Stimulated activated CD4-positive, alpha-beta T cell treated with anti-CD3 and anti-CD28 coated beads, Interleukin-4, amount 100 ng/mL, for 4 hours (primary cell): ENCODE measurements at places on chromosomes 11 and 22.

GRCh38 chr22:27107824-27108223 lies 450.4 kb downstream of the MIAT start:
- DNase-seq: no peak

- peak; percentile 70 for DNase-seq
These were observed 1.2 kb downstream of the PHLDB1 start for GRCh38 chr11:118608360-118609227.

DNA sequence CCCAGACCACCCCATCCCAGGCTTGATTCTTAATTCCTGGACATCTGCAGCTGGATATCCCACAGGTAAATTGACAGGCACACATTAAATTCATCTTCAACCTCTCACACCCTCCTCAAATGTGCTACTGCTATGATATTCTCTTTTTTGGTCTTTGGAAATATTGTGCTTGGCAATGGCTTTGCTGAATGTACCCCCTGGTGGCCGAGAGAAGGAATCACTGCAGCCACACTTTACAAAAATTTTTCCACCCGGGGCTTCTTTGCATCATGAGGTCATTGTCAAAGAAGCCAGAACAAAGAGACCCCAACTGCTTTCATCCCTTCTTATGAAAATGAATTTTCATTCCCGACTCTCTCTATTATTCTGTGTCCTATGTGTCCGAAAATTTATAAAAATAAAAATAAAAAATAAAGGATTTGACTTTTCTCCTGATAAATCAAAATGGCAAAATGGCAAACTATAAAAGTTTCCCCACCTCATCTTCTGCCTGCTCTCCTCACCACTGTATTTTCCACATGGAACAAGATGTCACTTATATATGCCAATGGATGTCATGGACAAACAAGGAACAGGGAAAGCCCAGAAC lies 15.0 kb upstream of the CYB5R2 start:
- no peak for DNase-seq

- DNase-seq: no peak
These were observed 10.9 kb downstream of the TUG1 start for GRCh38 chr22:30979932-30980331.

- DNase-seq: no peak
These were observed 76.0 kb downstream of the RBFOX2 start for GRCh38 chr22:35952576-35952975.

GRCh38 chr11:7617032-7617431 lies 56.3 kb downstream of the CYB5R2 start:
- no peak for DNase-seq

DNA sequence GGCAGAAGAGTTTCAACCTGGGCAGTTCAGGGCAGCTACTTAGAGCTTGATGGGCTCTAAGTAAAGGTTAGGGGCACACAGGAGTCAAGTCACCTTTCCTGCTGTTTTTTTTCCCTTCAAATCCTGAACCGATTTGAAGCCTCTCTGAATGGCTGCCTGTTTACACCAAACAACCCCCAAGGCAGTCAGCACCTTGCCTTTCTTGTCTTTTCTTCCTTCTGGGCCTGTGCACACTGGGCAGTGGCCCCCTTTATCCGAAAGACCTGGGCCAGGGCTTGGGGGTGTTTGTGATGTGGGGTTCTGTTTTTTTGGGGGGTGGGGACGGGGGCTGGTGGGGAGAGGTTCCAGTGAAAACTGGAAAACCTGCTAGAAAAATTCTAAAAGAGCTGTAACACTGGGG lies 4.3 kb downstream of the RSPH14 start:
- DNase-seq: no peak

GRCh38 chr11:5992604-5993251 lies 5.9 kb upstream of the OR52L1 start:
- no peak for DNase-seq

DNA sequence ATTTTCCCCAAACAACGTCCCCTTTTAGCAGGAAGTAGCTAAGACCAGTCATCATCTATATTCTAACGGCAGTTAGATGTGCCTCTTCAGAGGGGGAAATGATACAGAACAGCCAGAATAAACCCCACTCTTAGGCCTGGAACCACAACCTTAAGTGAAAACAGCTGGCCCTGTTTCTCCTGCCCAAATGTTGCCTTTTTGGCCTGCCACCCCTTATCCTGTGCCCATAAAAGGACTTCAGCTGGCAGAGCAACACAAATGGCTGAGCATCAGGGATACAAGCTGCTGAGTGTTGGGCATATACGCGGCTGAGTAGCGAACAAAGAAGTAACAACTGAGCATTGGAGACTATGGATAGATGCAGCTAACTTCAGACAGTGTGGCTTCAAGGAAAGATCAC lies 1491.4 kb downstream of the LRRC4C start:
- no peak for DNase-seq

DNA sequence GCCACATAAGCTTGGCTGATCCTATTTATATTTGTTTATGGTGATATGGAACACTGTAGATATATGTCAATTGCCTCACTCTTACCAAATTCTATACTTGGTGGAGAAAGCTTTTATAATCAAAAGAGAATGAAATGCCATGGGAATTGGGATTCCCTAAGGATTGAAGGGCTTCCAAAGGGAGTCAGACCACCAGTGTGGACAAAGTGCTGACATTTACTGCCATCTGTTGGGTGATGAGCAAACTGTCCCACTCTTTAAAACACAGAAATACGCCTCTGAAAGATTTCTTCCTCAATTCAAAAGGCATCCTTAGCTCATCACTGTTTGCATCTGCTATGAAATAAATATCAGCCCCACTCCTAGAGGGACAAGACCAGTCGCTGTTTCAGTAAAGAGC lies 7.1 kb downstream of the SLC1A2 start:
- DNase-seq: no peak

DNA sequence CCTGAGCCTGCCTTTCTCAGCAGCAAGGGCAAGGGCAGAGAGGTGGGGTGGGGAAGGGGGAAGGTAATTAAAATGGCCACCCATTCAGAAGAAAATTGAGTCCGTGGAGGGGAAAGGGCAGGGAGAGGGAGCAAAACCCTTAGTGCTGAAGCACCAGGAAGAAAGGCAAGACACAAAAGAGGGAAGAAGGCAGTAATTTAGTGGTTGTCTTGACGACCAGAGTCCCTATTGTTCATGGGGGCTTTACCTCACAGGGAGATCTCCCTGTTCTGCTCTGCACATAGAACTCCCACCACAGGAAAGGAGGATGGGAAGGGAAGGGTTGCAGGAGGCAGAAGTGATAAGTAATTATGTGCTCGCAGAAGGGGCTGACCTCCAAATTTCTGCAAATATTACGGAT lies 23.4 kb downstream of the SNX19 start:
- no peak for DNase-seq

- peak; percentile 22 for DNase-seq
These were observed 60.5 kb downstream of the BCR start for GRCh38 chr22:23240639-23241389.

GRCh38 chr11:76838678-76839068 lies 22.0 kb upstream of the ACER3 start:
- no peak for DNase-seq

DNA sequence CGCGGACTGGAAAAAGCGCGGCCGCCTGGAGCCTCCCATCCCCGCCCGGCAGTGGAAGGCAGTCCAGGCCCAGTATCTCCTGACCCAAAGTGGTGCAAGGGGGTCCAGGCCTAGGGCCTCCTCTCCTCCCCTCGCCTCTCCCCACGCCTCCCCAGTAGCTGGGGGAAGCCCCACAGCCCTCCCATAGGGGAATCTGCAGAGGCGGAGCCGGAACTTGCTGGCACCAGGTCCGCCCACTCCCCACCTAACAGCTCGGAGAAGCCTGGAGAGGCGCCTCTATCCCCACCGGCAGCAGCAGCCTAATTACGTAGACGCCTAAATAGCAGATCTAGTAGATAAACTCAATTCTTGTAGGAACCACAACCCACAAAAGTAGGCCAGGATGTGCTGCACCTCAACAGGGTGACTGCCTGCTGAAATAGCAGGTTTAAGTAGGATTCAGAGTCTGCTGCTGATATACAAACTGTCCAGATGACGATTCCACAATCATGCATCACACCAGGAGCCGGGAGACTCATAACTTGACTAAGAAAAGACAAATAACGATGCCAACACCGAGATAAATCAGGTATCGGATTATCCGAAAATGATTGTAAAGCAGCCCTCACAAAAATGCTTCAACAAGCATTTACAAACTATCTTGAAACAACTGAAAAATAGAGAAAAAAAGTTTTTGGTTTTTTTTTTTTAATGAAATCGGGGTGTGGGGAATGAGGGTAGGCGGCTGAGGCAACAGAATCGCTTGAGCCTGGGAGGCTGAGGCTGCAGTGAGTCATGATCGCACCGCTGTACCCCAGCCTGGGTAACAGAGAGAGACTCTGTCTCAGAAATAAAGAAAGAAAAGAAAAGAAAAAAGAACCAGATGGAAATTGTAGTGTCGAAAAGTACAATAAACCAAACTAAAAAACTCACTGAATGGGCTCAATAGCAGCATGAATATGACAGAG lies 11.4 kb upstream of the BRD1 start:
- peak; percentile 93 for DNase-seq

DNA sequence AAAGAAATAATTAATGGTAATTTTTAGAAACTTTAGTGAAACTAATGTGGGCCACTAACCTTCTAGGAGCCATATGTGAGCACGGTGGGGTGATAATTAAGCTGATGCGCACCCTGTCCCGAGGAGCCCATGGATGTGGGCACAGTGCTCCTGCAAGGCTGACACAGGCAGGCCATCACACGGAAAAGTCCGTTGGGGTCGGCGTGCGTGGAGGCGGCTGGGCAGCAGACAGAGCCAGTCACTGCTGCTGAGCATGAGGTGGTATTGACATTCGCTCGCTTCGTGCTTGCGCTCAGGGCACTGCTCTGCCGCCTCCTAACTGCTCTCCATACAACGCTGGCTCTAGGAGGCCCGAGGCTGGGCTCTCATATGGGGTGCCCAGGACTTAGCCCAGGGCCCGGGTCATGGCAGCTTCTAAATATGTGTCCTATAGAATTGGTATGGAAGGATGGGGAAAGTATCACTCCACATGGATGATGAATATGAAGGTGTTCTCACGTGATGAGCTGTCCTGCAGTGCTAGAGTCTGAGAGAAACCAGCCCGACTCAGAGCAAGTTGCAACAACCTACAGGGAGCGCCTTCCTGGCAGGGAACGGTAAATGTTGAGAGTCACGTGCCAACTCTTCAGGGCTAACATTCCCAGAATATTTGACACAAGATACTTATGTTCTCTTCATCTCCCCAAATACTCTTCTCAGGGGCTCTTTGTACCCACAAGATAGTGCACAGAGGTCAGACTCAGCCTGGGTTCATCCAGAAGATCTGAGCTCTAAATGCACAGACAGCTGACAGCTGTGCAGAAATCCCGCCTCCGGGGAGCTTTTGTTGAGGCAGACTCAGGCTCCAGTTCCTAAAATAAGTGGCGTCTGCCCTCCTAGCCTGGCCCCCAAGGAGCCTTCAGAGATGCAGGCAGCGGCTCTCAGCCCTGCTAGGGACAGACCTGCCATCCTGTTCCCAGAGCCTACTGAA lies 50.6 kb upstream of the ARFGAP3 start:
- DNase-seq: no peak

DNA sequence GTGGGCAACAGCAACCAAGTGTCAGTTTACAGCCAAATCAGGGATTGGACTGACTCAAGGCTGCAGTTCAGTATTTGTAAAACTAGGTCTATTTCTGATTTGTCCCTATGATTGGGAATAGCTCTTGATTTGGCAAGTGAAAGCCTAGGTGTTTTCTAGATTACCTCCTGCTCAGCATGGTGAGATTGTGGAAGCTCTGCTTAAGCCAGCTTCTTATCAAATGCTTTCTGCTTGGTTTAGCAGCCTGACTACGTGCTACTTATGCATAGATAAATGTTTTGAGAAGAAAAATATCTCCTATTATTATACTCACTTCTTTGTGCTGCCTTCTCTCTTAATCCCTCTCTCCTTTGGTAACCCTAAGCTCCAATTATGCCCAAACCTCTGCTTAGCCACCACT lies 86.3 kb upstream of the AMOTL1 start:
- DNase-seq: no peak

DNA sequence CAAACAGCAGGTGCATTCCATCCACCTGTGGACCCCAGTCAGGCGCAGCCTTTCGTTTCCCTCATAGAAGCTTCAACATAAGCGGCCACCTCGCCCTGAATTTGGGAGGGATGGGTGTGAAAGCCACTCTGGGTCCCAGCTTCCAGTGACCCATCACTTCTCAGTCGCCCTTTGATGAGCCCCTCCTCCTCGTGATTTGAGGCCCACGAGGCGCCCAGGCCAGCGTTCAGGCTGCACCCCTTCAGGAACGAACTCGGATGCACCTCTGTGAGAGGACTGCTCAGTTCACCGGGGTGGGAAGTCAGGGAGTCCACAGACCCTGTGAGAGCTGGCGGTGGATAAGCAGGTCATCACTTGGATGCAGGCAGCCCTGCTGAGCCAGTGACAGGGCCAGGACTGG lies 1118.2 kb downstream of the BRD1 start:
- DNase-seq: no peak

DNA sequence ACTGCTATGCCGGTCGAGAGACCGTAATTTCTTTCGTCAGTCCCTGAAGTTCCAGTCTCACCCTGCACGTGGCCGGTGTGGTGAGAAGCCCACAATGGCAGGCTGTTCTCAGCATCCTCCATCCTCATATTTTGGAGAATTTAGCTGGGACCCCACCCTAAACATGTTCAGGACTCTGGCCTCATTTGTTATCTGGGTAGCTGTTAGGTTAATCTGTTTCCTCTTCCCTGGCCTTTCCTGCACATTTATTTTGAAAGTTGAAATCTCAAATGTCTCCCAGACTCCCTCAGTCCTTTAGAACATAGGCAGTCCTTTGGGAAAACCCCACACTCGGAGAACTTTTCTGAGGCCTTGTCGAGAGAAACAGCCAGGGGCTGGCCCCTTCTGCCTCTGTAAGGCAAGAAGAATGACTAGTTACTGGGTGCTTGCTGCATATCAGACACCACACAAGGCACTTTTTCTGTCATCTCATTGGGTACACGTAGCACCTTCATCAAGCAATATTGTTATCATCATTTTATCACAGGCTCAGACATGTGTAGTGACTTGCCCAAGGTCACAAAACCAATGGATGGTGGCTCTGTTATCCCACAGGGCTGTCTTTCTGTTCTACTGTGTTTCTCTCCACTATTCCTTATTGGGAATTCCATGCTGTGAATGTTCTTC lies 109.3 kb upstream of the CRYBB3 start:
- DNase-seq: no peak

- DNase-seq: no peak
These were observed 1.0 kb upstream of the TUBA8 start for GRCh38 chr22:18109410-18110193.

DNA sequence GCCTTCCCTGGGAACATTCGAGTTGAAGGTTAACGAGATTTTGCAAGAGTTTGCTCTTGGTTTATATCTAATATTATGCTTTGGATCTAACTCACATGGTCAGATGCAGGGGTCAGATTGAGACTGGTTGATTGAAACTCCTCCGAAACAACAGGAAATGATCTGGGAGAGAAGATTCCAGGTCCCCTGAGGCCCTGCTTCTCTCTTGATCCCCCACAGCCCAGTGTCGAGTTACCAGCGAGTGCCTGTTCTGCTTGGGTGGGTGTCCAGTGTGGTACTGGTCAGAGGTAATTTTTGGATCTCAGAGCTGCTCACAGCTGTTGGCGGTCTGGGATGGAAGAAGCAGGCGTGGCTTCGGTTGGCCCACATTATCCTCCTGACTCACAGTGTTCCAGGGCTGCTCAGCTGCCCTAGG lies 9.2 kb downstream of the FBLN1 start:
- DNase-seq: no peak

- no peak for DNase-seq
These were observed 38.1 kb downstream of the AHNAK start for GRCh38 chr11:62508336-62509058.
